ENCODE measurements at places on chromosomes 11 and 22. TPM values are rescaled to one million over a fixed set of nuclear protein-coding genes. Genes with fewer than 3 reads are reported as not detected.

DNA sequence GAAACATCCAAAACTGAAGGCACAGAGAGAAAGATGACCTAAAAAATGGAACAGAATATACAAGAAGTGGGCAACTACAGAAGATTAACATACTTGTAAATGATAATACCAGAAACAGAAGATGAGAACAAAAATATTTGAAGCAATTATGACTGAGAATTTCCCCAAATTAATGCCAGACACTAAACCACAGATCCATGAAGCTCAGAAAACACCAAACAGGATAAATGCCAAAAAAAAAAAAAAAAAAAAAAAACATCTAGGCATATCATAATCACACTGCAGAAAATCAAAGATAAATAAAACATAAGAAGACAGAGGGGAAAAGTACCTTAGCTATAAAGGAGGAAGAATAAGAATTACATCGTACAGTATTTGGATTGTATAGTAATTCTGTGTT, 65.3 kb downstream of the JAM3 start:
- no peak for DNase-seq

DNA sequence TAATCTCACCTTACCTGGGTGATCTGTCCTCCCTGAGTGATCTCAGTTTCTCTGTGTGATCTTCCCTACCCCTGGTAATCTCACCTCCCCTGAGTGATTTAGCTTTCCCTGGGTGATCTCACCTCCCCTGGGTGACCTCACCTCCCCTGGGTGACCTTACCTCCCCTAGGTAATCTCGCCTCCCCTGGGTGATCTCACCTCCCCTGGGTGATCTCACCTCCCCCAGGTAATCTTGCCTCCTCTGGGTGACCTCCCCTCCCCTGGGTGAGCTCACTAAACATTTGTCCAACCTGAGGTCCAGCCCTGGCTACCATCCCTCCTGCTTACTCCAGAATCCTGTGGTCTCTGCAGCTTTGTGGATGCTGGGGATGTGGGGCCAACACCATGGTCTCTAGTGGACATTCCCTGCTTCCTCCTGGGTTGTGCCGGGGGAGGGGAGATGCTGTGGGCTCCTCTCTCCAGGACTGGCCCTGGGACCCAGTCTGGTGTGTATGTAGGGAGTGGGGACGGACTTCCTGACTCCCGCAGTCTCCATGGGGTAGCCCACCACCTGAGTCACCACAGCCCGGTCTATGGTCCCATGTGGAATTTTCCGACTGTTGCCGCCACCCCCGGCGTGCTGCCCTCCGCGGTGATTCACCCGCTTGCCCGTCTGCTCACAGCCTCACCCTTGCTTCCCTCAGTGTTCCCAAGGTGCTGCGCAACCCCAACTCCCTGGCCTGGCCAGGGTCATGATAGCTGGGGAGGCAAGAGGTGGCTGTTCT, 9.9 kb downstream of the LSP1 start:
- no peak for DNase-seq

DNA sequence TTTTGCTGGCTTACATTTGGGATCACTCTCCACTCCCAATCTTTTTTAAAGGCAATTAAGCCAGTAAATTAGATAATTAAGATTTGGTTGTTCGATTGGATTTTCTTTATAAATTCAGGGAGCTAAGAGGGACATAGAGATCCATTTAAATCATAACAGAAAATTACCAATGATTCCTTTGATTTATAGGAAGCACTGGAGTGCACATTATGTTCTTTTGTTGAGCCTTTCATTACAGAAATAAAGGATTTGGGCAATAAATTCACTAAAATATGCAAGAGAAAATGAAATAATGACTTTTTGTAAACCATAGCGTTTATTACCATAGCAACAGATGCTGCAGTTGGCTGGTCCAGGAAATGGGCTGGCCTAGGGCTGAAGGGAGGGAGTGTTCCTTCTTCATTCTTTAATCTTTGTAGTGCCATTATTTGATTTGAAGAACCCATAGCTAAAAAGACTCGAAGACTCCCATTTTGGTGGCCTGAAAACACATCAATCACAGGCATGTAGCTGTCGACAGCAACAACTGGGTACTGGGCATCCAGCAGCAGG, 73.0 kb downstream of the C2CD3 start:
- DNase-seq = no peak

BACE1-AS gene
- total RNA-seq = 1.7 TPM

MRGPRX4 gene
- total RNA-seq = not detected

OR52I2 gene
- total RNA-seq = not detected

RAB3IL1 gene
- total RNA-seq = 0.12 TPM

All from epithelial cell of proximal tubule (primary cell).